ENCODE measurements at places on chromosomes 11 and 22.
A peak's percentile ranks its signal among the peaks of the same experiment; 100 is the strongest.

DNA sequence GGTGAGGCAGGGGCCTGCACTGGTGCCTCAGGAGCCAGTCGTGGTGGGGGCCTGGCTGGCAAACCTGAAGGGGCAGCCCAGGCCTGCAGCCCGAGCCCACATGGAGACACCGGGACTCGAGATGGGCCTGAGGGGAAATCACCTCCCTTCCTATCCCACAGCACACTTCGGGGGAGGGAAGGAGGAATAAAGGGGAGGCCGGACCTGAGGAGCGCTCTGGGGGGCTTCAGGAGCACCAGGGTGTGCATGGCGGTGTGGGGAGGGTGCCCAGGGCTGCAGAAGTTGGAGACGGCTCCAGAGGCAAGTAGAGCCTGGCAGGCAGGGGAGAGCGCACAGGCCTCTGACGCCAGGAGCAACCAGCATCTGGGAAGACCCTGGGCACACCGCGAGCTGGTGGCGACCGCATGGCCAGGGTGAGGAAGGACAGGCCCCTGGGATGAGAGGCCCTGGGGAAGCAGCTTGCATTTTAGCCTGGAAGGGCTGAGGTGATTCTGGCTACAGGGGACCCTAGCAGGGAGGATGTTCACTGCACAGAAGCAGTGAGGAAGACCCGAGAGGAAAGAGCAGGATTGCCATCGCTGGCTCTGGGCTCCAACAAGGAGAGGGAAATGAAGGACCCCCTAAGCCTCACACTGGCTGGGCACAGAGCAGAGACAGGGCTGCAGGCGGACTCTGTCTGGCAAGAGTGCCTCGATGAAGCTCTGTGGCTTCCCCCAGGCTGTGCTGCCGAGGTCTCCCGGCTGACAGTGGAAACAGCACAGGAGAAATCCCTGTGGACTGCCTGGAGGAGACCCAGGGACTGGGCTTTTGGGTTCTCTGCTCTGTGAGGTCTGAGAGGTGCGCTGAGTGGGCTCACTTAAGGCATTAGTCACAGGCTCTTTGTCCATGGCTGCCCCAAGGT, 457.7 kb downstream of the BRD1 start:
- no peak for DNase-seq

- no peak for DNase-seq
Measured at GRCh38 chr11:32586576-32587190, 3.1 kb downstream of the EIF3M start.

DNA sequence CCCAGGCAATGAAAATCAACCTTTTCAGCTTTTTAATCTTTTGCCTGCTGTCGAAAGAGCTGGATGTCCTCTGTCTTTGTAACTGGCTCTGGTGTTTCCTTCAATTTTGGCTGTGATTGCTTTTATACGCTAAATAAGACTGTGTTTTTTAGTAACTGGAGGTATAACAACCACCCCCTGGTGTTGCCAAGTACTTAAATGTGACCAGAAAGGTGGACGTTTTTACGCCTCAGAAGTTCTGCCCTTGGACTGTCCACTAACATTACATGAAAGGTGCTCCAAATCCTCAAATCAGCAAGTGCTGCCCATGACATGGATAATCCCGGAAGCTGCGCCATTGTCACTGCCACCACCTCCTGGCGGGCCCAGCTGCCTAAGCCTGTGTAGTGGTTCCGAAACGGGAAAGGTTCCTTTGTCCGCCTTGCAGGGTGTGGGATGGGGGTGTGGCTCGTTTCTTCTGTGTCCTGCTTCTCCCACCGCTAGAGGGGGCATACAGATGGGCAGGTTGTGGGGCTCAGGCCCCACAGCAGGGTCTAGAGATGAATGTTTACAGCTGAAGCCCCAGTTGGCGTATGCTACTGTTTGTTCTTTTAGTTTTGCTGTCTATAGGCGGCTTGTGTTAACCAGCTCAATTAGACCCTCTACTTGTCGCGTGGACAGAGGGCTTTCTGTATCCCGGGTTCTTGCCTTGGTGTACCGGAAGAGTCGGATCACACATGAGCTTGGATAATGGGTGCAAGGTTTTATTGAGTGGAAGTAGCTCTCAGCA, 82.2 kb upstream of the SEPTIN5 start:
- DNase-seq: no peak

DNA sequence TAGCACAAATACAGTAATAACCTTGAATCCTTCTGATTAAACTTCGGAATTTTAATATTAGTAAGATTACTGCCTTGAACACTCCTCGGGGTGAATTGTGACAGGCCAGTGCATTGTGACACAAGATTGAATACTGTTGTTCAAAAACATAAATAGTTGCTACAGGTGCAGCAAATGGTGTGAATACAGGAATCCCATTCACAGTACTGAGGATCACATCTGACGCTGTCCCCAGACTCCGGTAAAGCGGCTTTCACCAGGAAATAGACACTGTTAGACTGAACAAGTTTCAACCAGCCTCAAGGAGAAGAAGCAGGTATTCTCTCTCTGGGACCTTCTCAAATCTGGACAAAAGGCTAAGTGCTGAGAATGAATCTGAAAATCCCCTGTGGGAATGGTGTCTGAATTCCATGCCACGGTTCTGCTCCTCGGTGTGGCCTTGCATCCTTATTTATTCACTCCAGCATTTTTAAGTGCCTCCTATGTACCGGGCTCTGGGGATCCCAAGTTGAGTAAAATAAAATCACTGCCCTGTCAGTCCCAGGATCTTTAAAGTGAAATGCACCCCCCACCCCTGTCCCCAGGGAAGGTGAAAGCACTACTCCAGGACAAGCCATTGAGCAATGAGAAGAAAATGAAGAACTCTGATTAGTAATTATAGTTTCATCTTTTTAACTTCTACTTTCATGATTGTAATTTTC, 3.4 kb downstream of the LGR4 start:
- no peak for DNase-seq

DNA sequence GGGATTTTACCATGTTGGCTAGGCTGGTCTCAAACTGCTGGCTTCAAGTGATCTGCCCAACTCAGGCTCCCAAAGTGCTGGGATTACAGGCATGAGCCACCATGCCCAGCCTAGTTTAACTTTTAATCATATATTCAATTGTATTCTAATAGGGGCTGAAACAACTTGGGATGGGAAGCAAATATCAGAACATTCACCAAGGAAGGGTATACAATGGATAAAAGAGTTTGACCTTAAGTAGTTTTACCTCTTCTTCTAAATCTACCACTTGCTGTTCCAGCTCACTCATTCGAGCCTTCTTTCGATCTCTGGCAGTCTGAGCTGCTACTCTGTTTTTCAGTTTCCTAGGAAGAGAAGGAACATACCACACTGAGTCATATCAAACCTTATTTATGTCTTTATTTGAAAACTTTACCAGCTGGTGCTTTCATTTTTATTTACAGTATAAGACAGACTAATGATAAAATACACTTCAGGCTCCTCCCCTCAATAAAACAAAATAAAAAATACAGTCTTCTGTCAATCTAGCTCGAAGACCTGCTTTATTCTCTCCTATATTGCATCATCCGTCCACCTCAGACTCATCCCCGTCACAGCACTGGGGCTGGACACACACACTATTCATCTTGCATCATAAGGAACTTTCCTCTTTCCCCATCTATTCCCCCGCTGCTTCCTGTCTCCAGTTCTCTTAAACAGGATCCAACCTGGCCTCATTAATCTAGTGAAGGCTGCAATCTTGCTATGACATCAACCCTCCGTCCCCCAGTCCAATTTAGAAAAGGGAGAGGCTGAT, 1.4 kb downstream of the XBP1 start:
- DNase-seq: peak; percentile 57

DNA sequence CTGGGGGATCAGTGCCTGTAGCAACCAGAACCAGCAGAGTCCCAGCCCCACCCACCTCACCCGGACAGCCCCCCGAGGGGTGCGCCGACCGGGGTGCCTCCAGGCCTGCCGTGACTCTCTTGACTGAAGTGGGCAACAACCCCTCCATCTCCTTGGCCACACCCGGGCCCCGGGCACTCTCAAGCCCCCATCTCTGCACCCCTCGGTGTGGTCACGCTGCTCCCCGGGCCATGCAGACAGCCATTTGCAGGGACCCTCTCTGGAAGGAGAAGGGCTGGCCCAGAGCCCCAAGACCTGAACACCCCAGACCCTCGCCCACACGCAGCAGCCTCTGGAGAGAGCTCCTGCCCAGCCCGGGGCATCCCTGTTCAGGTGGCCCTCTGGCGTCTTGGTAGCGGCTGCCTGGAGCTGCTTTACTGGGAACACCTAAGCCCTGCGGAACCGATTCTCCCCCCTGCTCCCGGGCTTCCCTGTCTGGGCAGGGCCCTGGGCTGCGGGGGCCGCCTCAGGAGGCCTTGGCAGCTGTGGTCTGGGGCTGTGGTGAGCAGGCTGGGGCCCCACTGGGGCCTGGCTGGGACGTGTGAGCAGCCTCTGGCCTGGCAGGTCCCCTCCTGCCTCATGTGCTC, 84.9 kb downstream of the WNT7B start:
- DNase-seq: no peak

- peak; percentile 50 for DNase-seq
Measured at GRCh38 chr11:45209891-45210699, 63.7 kb downstream of the PRDM11 start.

- no peak for DNase-seq
Measured at GRCh38 chr11:134800826-134801225, 388.8 kb upstream of the B3GAT1 start.

- DNase-seq: no peak
Measured at GRCh38 chr11:114252767-114253166, 43.4 kb upstream of the NNMT start.

- no peak for DNase-seq
Measured at GRCh38 chr22:24138649-24139420, 42.5 kb upstream of the SUSD2 start.

DNA sequence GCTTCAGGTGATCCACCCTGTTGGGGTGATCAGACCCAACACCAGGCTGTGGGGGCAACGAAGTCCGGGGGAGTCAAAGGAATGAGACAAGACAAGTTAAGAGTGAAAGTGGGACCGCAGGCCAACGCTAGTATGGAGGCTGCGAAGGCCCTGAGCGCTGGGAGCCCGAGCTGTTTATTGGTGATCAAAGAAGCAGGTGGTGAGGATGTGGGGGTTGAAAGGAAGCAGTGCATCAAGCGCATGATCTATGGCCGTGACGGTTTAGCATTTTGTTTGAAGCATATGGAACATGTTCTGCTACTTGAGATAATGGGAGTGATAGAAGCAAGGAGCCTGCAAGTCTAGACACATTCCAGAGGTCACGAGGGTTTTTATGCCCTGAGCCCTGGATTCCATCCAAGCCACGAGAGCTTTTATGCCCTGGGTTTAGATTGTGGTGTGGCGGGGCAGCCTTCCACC, 49.5 kb downstream of the MCHR1 start:
- DNase-seq: no peak

GRCh38 chr11:108278546-108278945, 55.7 kb downstream of the ATM start:
- no peak for DNase-seq

- DNase-seq: peak; percentile 26
Measured at GRCh38 chr11:102611291-102611690, 13.8 kb downstream of the MMP20 start.

- DNase-seq: no peak
Measured at GRCh38 chr22:49966041-49966773, 5.6 kb downstream of the PIM3 start.

DNA sequence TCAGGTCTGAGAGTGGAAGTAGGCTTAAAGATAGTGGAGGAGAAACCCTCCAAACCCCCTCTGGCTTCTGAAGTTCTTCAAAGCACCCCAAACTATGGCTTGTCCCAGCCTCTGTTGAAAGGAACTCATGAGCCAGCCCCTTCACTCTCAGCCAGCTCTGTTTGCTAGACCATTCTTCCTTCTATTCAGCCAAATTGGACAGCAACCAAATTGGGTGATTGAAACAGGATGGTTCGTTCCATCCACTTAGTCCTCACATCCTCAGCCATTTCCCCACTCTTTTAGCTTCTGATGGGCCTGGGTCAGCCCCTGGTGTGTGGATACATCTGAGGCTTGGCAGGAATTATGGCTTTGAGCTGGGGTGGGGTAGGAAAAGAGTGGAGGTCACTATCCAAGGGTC, 4.5 kb downstream of the HTR3A start:
- DNase-seq: no peak

DNA sequence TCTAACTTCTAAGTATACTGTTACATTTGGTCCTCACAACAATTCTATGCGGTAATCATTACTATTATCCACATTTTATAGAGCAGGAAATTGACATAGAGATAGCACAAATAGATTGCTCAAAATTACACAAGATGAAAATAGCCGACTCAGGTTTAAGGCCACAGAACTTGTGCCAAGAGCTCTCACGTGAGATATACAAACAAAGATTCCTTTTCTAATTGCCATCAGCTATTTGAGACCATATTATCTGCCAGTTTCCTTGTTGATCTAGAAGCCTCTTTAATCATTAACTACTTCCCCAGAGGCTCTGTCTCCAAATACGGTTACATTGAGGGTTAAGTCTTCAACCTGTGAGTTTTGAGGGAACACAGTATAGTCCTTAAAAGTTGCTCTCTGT, 61.0 kb upstream of the GLYATL1B start:
- DNase-seq: no peak

- DNase-seq: peak; percentile 47
Measured at GRCh38 chr11:95088946-95089619, 563 bp upstream of the ENDOD1 start.

GRCh38 chr11:59243633-59244032, 30.9 kb upstream of the MPEG1 start:
- no peak for DNase-seq

- DNase-seq: no peak
Measured at GRCh38 chr11:128581561-128582272, 5.6 kb downstream of the ETS1 start.

GRCh38 chr11:133999355-133999754, 42.6 kb upstream of the IGSF9B start:
- DNase-seq: no peak

GRCh38 chr11:85791409-85791990, 19.4 kb downstream of the SYTL2 start:
- no peak for DNase-seq

GRCh38 chr11:79694368-79694767, 253.5 kb upstream of the TENM4 start:
- no peak for DNase-seq

DNA sequence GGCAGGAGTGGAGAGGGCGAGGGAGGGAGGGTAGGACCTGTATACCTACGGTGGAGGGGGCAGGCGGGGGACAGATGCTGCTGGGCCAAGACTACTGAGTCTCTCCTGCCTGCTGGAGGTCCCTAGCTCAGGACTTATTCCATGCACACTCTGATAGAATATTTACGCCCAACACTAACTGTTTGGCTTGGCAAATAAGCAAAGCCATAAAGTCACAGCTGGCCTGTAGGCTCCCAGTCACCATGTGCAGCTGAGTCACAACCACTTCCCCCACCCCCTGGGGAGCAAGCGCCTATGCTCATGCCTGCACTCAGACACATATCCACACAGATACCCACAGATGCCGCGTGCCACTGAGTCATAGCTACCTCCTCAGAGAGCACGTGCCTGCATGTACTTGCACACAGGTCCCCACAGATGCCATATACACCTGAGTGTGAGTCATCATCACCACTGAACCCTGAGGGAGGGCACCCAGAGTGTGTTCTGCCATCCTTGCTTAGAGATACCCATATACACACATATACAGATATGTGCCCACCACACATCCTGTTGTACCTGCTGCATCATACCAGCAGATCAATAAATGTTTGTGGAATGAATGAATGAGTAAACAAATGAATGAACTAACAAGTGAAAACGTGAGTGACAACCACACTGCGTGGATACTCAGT, 95.8 kb downstream of the SWAP70 start:
- DNase-seq: peak; percentile 69
